GM20000 (cell line): ENCODE measurements at places on chromosomes 5 and 9.
A peak's percentile ranks its signal among the peaks of the same experiment; 100 is the strongest.

GRCh38 chr9:91945277-91946085 lies 4.5 kb downstream of the ROR2 start:
- DNase-seq, result no peak

DNA sequence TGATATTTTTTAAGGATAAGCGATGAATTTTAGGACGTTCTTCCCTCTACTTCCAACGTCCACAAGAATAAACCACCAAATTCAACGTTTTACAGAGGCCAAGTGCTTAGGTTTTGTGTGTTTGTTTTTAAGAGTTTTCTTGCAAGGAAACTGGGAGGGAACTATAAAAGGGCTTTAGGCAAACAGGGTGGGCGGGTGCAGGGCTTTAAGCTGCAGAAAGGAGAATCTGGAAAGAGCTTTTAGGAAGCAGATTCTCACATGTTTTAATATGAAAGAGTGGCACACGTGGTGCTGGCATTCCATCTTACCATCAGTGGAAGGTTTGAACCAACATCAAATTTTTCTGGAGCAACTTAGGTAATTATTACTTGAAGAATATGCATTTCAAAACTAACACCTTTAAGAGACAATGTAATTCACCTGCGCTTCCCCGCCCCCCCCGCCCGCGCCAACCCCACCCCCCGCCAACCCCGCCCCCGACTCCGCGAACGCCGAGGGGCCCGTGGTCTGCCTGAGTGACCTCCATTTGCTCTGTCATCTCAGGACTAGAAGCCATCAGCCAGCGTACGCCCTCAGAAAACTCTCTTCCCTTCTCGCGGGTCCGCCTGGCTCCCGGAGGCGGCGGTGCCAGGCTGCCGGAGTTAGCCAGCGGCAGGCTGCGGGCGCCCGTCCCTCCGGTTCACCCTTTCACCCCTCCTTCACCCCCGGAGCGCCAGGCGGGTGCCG lies 911 bp upstream of the PIK3R1 start:
- peak; percentile 75 for DNase-seq

GRCh38 chr5:74956278-74956677 lies 90.1 kb upstream of the FAM169A start:
- no peak for DNase-seq

GRCh38 chr9:110081395-110081794 lies 126.6 kb downstream of the C9orf152 start:
- no peak for DNase-seq

DNA sequence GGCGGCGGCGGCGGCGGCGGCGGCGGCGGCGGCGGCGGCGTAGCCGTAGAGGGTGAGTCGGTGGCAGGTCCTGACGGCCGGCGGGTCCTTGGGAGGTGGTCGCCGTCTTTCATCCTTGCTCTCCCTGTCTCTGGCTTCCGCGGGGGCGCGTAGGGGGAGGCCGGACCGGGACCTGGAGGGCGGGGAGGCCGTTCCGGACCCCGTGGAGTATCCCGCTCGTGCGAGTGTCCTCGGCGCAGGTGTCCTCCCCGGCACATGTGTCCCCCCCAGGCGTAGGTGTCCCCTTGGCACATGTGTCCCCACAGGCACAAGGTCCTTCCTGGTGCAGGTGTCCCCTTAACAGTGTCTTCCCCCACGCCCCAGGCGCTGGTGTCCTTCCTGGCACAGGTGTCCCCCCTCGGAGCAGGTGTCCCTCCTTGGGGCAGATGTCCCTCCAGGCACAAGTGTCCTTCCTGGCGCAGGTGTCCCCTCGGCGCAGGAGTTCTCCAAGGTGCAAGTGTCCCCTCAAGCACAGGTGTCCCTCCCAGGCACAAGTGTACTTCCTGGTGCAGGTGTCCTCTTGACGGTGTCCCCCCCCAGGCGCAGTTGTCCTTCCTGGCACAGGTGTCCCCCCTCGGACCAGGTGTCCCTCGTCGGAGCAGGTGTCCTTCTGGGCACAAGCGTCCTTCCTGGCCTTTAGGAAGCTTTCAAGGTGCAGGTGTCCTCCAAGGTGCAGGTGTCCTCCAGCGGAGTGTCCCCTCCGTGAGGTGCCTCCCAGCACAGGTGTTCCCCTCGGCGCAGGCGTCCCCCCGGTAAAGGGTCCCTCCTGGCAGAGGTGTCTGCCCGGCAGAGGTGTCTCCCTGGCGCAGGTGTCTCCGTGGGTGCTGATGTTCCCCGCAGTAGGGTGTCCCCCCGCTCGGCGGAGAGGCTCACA lies 519 bp downstream of the EXOC3 start:
- peak; percentile 59 for DNase-seq

DNA sequence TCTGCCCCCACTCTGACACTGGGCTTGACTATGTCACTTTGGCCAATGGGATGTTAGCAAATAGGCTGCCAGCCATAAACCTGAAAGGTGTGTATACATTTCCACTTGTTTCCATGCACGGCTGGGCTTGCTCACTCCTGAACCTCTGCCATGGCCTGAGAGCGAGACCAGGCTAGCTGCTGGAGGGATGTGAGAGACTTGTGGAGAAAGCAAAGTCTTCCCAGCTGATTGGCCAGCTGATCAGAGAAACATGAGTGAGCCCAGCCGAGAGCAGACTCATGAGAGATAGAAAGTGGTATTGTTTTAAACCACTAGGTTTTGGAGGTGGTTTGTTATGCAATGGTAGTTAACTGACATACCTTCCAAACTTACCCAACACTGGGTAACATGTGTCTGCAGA lies 13.9 kb downstream of the FAM193B start:
- no peak for DNase-seq

DNA sequence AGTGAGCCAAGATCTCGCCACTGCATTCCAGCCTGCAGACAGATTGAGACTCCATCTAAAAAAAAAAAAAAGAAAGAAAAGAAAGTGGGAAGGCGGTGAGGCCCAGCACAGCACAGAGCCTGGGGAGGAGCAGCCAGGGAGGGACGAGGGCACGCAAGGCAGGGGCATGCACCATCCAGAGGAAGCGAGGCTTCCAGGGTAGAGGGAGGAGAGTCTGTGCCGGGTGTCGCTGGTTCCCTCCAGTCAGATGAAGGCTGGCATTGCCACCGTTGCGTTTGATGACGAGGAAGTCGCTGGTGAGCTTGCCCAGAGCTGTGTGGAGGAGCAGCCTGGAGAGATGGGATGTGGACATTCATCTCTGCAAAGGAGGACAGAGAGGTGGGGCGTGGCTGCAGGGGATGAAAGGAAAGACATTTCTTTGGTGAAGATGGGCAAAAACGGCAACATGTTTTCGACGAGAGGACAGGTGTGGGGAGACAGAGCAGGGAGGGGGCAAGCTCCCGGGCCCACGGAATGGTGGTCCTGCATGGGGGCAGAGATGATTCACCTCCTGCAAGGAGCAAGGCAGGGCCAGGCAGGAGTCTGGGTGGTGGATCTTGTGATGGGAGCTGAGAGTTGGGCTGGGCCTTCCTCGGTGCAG lies 18.6 kb upstream of the OLFM1 start:
- no peak for DNase-seq

- DNase-seq, result no peak
Observed at GRCh38 chr9:101460965-101461364, 25.4 kb upstream of the ALDOB start.

GRCh38 chr5:91318724-91319123 lies 64.4 kb downstream of the ARRDC3 start:
- DNase-seq, result no peak

- DNase-seq, result peak; percentile 73
Observed at GRCh38 chr5:141951332-141951781, 6.6 kb downstream of the PCDH12 start.

DNA sequence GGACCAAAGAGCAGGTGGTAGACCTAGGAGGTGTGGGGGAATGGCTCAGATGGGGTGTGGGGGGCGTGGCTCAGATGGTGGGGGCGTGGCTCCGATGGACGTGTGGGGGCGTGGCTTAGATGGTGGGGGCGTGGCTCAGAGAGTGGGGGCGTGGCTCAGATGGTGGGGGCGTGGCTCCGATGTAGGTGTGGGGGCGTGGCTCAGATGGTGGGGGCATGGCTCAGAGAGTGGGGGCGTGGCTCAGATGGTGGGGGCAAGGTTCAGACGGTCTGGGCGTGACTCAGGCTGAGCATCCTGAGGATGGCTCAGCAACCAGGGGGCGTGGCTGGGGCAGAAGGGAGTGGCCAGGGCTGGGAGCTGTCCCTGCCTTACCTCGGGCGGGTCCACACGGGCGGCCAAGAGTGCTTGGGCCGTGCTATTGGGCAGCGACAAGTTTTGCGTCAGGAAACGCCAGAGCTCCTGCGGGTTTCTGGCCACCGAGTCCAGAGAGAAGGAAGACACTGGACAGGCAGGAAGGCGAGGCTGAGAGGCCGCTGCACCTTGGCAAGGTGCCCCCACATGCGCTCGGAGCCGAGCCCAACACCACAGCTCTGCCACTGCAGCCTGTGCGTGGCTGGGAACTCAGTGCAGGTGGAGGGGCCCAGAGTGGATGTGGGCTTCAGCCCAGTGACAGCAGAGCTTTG lies 5.9 kb downstream of the ABCA2 start:
- DNase-seq, result peak; percentile 73

- DNase-seq, result no peak
Observed at GRCh38 chr9:32406046-32406445, 21.6 kb downstream of the ACO1 start.

DNA sequence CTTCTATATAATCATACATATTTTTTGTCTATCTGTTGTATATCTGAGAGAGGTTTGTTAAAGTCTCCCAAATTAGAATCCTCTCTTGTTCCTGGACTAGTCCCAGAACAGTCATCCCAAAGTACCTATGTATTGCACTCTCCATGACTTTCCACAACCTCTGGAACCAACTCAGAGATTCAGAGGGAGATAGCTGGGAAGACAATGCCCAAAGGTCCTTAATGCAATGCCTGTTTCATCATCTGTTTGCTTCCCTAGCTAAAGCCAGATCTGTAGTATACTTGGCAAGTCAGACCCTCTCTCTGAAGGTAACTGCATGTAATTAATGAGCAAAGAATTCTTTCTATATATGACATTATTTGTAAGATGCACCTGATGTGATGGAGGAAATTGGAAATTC lies 89.4 kb downstream of the ZNF474 start:
- no peak for DNase-seq

- no peak for DNase-seq
Observed at GRCh38 chr5:128956164-128956563, 9.1 kb upstream of the SLC27A6 start.

DNA sequence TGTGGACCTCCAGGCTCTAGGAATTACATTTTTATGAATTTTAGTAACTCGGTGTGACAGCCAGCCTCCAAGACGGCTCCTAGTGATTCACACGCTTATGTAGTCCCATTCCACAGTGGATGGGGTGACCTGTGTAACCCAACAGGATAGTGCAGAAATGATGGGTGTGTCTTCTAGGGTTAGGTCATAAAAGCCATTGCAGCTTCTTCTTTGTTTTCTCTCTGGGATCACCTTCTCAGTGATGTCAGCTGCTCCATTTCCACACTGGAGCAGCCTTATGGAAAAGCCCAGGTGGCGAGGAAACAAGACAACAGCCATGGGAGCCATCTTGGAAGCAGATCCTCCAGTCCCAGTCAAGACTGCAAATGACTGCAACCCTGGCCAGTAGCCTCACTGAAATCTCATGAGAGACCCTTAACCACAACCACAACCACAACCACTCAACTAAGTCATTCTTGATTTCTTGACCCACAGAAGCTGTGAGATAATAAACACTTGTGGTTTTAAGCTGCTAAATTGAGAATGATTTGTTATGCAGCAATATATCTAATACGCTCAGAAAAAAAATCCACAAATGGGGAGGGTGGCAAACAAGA lies 5.1 kb upstream of the GNPDA1 start:
- DNase-seq, result peak; percentile 49

DNA sequence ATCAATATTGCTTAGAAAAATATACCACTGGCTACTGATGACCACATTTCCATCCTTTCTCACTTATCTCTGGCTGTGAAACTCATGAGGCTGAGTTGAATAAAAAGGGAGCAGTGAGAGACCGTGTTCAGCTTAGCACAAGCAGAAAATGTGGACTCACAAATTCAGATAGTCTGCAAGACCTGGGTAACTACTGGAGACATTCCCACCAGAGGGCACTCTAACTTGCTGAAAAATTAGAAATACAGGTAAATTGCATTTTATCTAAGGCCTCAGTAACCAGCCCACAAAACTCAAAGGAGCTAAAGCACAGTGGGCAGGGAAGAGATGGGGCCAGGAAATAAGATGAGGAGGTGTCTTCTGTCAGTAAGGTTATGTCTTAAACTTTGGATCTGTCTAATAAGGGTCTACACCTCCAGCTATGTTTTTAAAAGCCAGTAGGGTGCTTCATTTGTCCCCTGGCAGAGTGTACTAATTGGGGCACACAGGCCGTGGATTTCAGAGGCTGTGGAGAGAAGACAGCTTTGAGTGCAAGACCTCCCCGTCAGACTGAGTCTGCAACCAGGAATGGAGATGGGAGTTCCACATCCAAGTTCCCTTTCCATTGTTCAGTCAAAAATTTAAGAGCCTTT lies 8.7 kb upstream of the NDUFB6 start:
- peak; percentile 39 for DNase-seq

GRCh38 chr5:126938466-126938865 lies 91.9 kb downstream of the MARCHF3 start:
- DNase-seq, result no peak

GRCh38 chr9:7286101-7286500 lies 513.5 kb downstream of the DMAC1 start:
- no peak for DNase-seq

- DNase-seq, result no peak
Observed at GRCh38 chr9:93464876-93465275, 11.5 kb upstream of the FAM120AOS start.

- no peak for DNase-seq
Observed at GRCh38 chr5:63245271-63245670, 666.7 kb downstream of the LRRC70 start.
